ENCODE measurements at places on chromosomes 1 and 21.

DNA sequence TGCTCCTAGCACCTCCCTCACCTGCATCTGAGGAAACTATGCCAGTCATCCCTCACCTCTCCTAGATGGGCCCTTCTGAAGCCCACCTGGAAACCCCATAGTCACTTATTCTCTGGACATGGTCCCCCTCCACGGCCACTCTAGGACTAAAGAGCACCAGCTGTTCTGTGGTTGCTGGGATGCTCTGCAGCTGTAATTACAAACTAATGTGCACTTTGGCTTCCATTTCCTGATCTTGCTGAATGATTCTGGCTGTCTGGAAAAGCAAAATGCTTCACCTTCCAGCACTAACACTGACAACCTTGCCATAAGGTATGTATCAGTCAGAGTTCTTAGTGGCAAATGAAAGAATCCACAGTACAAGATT, 48.7 kb upstream of the PSEN2 start:
- no peak for DNase-seq
- no peaks in the 10 kb centered on the region for H3K27me3 ChIP-seq
- peaks cover 18% of the 10 kb centered on the region for H3K4me1 ChIP-seq
- H3K36me3 ChIP-seq: no peaks in the 10 kb centered on the region

- H3K27ac ChIP-seq: no peak overlapping the region
- H3K36me3 ChIP-seq: no peaks in the 10 kb centered on the region
- H3K4me3 ChIP-seq: no peak overlapping the region
- H3K27me3 ChIP-seq: peaks cover 26% of the 10 kb centered on the region
- peaks cover 8% of the 10 kb centered on the region for H3K4me1 ChIP-seq
Measured at GRCh38 chr1:20726118-20726911, 6.2 kb downstream of the SH2D5 start.

DNA sequence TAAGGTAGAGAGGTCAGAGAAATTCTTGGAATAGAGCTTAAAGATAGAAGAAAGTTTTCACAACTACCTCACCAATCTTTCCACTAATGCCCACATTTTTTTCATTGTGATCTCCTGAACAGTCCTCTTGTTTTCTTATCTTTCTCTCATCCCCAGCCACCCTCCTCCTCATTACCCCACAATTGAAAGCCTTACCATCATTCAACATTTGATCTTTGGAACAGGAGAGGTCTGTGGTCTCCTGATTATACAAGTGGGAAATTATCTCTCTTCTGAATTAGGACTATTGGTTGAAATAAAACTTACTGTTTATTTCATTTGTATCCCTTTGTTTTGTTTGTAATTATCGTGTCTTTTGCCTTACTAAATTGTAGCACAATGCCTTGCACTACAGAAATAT, 29.6 kb downstream of the DNAH14 start:
- H3K27ac ChIP-seq: no peak overlapping the region
- no peaks in the 10 kb centered on the region for H3K36me3 ChIP-seq
- no peaks in the 10 kb centered on the region for H3K4me1 ChIP-seq
- no peaks in the 10 kb centered on the region for H3K27me3 ChIP-seq
- H3K4me3 ChIP-seq: no peak overlapping the region
- no peak for DNase-seq

- H3K27ac ChIP-seq: no peak overlapping the region
- H3K4me3 ChIP-seq: no peak overlapping the region
- no peak for DNase-seq
- H3K27me3 ChIP-seq: no peaks in the 10 kb centered on the region
Measured at GRCh38 chr1:86380257-86380861, 15.8 kb downstream of the ODF2L start.

- H3K36me3 ChIP-seq: peaks cover 17% of the 10 kb centered on the region
- H3K27me3 ChIP-seq: no peaks in the 10 kb centered on the region
- peaks cover 38% of the 10 kb centered on the region for H3K4me1 ChIP-seq
- no peak for DNase-seq
Measured at GRCh38 chr21:25733859-25734653, 648 bp downstream of the ATP5PF start.

DNA sequence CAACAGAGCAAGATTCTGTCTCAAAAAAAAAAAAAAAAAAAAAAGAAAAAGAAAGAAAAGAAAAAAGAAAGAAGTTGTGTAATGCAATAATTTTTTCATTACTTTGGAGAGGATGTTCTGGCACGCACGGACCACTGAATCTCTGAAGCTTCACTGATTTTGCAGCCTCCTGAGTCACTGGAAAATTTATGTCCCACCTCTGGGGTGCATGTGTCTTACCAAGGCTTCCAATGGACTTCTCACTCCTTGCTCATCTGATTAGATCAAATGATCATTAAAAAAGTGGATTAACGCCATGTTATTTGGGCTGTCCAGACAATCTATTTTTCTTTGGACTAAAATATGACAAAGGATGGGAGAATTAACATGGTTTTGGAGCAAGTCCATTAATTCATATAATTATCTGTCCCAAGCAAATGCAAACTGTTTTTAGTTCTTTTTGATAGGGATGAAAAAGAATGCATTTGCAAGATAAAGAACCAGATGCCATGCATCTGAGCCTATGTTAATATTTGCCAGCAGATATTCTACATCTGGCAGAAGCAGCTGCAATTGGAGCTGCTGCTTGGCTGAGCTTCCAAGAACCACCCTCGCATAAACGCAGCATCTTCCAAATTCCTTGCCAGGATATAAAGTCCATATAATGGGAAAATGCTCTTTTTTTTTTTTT, 10.1 kb upstream of the MAP1LC3C start:
- H3K4me1 ChIP-seq: no peaks in the 10 kb centered on the region
- no peak overlapping the region for H3K27ac ChIP-seq
- H3K27me3 ChIP-seq: no peaks in the 10 kb centered on the region
- peak; percentile 76 for DNase-seq
- H3K4me3 ChIP-seq: no peak overlapping the region

- H3K4me1 ChIP-seq: no peaks in the 10 kb centered on the region
- H3K36me3 ChIP-seq: peaks cover 17% of the 10 kb centered on the region
- no peaks in the 10 kb centered on the region for H3K27me3 ChIP-seq
- H3K4me3 ChIP-seq: no peak overlapping the region
- peak; percentile 87 for DNase-seq
- H3K27ac ChIP-seq: no peak overlapping the region
Measured at GRCh38 chr1:19918057-19918456, 5.4 kb downstream of the PLA2G2E start.

DNA sequence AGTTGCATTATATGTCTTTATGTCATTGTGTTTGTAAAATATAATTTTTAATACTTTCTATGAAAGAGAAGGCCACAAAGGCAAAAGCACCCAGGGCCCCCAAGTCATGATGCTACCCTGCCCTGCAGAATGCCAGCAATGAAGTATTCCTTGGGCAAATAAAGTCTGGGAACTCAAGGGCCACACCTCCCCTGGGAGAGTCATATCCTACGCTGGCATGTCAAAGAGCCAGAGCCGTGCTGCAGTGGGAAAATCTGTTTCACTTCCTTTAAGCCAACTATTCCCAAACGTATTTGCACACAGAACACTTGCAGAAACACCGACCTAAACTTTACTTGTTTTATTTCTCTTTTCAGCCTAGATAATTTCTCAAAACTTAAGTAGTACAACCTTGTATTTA, 98.4 kb upstream of the KAZN start:
- no peak overlapping the region for H3K27ac ChIP-seq
- H3K27me3 ChIP-seq: no peaks in the 10 kb centered on the region
- peaks cover 4% of the 10 kb centered on the region for H3K4me1 ChIP-seq
- no peak for DNase-seq
- H3K4me3 ChIP-seq: no peak overlapping the region
- H3K36me3 ChIP-seq: no peaks in the 10 kb centered on the region

- H3K36me3 ChIP-seq: no peaks in the 10 kb centered on the region
- no peak for DNase-seq
- H3K4me1 ChIP-seq: no peaks in the 10 kb centered on the region
- H3K27me3 ChIP-seq: no peaks in the 10 kb centered on the region
Measured at GRCh38 chr1:238329671-238330070, 438.9 kb upstream of the ZP4 start.

DNA sequence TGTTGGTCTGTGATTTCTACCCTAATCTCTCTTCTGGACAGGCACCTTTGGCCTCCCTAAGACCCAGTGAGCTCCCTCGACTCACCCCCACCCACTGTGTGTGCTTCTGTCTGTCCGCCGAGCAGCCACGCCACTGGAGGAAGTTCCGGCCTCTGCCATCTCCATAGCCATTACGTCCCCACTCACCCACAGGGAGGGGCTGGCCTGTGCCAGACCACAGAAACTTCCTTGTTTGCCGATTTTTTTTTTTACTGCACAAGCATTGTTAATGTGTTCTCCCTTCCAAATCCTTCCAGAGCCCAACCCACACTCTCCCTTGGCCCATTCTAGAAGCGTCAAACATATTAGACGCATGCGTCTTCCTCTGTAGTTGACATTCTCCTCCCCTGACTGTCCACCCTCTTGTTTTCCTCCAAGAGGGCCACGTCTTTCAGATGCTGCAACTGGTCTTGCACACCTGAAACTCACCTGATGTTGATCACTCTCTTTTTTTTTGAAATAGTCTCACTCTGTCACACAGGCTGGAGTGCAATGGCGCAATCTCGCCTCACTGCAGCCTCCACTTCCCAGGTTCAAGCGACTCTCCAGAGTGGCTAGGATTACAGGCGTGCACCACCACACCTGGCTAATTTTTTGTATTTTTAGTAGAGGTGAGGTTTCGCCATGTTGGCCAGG, 72.3 kb downstream of the EVA1C start:
- H3K4me1 ChIP-seq: peaks cover 34% of the 10 kb centered on the region
- H3K27me3 ChIP-seq: no peaks in the 10 kb centered on the region
- peak overlapping the region; percentile 67 for H3K27ac ChIP-seq
- DNase-seq: no peak
- no peak overlapping the region for H3K4me3 ChIP-seq

DNA sequence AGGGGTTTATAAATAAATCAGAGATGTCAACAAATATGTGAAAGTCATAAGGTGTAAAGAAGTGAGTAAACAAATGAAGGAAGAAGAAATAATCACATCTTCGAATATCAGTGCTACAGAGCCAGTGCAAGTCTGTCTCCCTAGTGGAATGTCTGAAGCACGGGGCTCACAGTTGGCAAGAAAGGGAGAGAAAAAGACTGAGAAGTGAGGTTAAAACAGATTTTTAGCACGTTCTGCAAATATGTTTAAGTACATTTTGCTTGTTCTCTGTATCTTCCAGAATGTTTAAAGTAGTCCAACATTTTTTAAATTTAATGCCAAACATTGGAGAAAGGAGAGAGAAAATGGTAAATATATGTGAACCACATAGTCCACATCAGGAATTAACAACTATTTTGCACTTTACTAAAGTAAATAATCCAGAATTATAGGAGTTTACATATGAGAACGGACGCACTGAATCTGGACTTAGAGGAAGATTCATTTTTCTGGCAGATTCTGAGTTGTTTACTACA, 682.4 kb downstream of the LTN1 start:
- no peaks in the 10 kb centered on the region for H3K36me3 ChIP-seq
- no peaks in the 10 kb centered on the region for H3K27me3 ChIP-seq
- H3K4me3 ChIP-seq: no peak overlapping the region
- no peak overlapping the region for H3K27ac ChIP-seq
- peaks cover 7% of the 10 kb centered on the region for H3K4me1 ChIP-seq
- DNase-seq: no peak

DNA sequence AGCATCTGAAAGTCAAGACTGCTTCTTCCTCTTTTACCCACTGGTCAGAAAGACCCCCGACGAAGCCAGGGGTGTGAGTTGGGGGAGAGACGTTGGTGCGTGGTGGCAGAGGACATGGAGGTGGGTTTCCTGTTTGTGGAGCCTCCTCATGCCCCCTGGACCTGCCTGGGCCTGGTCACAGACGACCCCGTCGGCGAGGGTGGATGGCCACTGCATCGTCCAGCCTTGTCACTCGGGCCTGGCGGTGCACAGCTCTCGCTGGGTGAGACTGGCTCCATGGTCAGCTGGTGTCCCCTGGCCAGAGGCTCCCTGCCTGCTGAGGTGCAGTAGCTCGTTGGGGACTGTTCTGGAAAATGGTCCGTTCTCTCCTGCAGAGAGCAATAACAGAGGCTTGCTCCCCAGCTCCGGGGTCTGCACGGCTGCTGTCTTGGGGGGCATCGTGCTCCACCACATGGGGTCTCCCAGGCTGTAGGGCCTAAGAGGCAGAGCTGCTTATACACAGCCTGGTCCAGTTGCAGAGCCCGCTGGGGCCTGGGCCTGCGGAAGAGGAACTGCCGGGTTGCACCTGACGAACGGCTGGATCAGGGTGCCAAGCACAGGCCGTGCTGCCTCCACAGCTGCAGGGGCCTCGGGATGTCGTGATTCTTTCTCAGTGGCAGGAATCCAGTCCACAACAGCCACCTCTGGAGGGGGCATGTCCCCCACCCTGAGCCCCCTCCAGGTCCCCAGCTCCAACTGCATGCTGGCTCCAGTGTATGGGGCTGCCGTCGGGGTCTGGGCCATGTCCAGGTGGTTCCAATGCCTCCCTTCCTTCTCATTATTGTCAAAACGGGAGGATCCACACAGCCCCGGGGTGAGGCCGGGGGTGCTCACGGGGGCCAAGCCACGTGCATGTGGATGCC, 18.0 kb upstream of the ACTRT2 start:
- H3K4me3 ChIP-seq: no peak overlapping the region
- H3K36me3 ChIP-seq: no peaks in the 10 kb centered on the region
- DNase-seq: peak; percentile 74
- peaks cover 81% of the 10 kb centered on the region for H3K27me3 ChIP-seq
- no peaks in the 10 kb centered on the region for H3K4me1 ChIP-seq

DNA sequence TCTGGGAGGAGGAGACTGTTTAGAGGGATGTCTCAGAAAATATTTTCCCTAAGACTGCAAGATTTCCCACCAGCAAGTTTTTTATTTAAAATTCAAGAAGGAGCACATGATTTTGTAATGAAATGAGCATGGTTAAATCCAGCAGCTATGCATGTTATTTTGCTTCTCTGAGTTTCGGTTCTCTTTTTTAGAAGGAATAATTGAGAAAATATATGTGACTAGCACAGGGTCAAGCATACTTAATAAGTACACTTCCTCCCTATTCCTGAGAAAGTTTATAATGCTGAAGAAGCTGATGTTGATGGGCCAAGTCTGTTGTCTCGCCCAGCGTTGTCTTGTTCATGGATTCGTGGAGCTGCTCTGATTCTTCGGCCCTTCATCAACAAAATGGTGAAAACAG, 51.2 kb downstream of the EXO1 start:
- no peak overlapping the region for H3K27ac ChIP-seq
- H3K36me3 ChIP-seq: no peaks in the 10 kb centered on the region
- H3K4me1 ChIP-seq: no peaks in the 10 kb centered on the region
- no peak overlapping the region for H3K4me3 ChIP-seq

- H3K36me3 ChIP-seq: no peaks in the 10 kb centered on the region
- H3K27me3 ChIP-seq: peaks cover 2% of the 10 kb centered on the region
- peaks cover 8% of the 10 kb centered on the region for H3K4me1 ChIP-seq
- no peak for DNase-seq
- H3K4me3 ChIP-seq: no peak overlapping the region
Measured at GRCh38 chr1:18991585-18991984, 35.1 kb upstream of the IFFO2 start.

GRCh38 chr1:32623775-32624174, 26.6 kb downstream of the ZBTB8OS start:
- no peak for DNase-seq
- no peak overlapping the region for H3K4me3 ChIP-seq
- no peak overlapping the region for H3K27ac ChIP-seq
- H3K27me3 ChIP-seq: no peaks in the 10 kb centered on the region
